ENCODE measurements at places on chromosomes 4 and X. TPM values are rescaled to one million over a fixed set of nuclear protein-coding genes. Genes with fewer than 3 reads are reported as not detected.

The CCNA2 gene
- 64.0 TPM for total RNA-seq

The GPR143 gene
- total RNA-seq: not detected

The OTOP1 gene
- not detected for total RNA-seq

The TLR3 gene
- 3.3 TPM for total RNA-seq

Measured in NCI-H460 (cell line).